Cardiac muscle cell (in vitro differentiated cells and primary cell): ENCODE measurements at places on chromosomes 13 and 19. TPM values are rescaled to one million over a fixed set of nuclear protein-coding genes. Genes with fewer than 3 reads are reported as not detected.

DNA sequence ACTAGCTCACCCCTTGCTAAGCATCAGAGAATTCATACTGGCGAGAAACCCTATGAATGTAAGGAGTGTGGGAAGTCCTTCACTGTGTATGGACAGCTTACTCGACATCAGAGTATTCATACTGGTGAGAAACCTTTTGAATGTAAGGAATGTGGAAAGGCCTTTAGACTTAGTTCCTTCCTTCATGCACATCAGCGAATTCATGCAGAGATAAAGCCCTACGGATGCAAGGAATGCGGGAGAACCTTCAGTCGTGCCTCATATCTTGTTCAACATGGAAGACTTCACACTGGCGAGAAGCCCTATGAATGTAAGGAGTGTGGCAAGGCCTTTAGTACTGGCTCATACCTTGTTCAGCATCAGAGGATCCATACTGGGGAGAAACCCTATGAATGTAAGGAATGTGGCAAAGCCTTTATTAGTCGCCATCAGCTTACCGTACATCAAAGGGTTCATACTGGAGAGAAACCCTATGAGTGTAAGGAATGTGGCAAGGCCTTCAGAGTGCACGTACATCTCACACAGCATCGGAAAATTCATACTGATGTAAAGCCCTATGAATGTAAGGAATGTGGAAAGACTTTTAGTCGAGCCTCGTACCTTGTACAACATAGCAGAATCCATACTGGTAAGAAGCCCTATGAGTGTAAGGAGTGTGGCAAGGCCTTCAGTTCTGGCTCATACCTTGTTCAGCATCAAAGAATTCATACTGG is 17.3 kb downstream of the ZNF30 start:
- DNase-seq: no peak

DNA sequence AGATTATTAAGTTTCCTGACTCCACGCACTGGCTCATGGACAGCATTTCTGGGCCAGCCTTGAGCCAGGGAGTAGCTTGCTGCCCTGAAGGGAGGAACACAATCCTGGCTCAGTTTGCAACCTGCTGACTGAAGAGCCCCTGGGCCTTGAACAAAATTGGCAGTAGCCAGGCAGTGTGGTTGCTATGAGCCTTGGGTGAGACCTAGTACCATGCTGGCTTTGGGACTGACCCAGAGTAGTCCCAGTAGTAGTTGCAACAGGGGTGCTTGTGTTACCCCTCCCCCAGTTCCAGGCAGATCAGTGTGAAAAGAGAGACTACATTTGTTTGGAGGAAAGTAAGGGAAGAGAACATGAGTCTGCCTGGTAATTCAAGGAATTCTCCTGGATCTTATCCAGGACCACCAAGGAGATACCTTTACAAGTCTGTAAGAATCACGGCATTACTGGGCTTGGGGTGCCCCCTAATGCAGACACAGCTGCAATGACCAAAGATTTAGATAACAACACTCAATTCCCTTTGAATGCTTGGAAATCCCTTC is 22.0 kb downstream of the ITGBL1 start:
- peak; percentile 12 for DNase-seq

C1QTNF9B gene
- total RNA-seq: 0.33 TPM in 1 of 2 replicates, not detected in the other

TPTE2 gene
- total RNA-seq: 0.24 TPM in 1 of 2 replicates, not detected in the other

CRB3 gene
- total RNA-seq: 0.99 and 2.9 TPM in 2 replicates

GRCh38 chr13:75341028-75341427 is 140.9 kb downstream of the TBC1D4 start:
- no peak for DNase-seq

DNA sequence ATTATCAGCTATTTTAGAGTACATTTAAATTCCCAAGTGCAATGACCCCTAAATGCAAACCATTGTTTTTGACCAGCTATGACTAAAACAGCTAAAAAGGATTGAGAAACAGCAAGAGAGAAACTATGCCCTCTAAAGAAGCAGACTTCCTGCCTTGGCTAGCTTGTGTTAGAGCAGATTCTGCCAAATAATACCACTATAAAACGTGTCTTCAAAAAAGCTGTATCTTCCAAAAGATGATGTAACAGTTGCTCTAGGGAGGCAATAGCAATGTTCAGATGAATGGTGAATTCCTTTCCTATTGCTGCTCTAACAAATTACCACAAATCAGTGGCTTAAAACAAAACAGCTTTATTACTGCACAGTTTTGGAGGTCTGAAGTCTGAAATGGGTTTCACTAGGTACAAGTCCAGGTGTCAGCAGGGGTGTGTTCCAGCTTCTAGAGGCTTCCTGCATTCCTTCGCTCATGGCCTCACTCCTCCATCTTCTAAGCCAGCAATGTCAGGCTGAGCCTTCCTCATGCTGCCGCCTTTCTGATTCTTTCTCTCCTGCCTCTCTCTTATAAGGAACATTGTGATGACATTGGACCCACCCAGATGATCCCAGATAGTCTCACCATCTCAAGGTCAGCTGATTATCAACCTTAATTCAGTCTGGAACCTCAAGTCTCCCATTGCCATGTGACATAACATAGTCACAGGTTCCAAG is 84.5 kb downstream of the LRRC63 start:
- no peak for DNase-seq

DNA sequence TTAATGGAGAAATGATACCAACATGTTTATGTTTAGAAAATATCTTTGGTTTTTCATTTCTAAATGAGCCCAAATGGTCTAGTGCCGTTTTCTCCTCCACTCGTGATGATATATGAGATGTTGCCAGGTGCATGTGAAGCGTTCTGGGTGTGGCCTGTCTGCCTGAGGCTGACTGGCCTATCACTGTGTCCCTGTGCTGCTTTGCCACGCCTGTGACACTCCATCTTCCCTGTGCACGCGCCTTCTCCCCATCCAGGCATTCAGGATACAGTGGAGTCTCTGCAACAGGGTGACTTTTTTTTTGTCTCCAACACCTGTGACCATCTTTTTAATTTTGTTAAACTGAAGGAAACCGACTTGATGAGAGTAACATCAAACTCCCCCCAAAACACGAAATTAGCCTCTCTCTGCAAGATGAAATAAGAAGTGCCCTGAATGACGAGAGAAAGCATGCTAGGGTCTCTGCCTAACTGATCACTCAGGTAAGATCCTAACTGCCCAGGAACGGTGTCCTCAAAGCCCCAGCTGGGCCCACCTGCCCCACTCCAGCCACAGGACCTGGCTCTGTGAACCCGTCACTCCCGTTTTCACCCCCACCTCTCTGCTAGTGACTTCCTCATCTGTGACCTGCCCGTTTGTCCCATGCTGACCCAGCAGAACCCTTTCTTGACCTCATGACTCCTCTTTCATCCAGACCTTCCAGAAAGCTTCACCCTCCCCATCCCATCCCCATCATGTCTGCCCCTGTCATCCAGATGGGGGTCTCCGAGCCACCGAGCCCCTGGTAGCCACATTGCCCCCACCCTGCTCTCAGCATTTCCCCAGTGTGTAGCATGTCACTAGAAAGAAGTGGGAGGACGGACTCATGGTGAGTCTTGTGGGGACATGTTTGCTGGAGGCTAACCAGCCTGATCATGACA is 33.2 kb upstream of the TFDP1 start:
- DNase-seq: no peak

ZNF616 gene
- 9.1 and 11.9 TPM in 2 replicates for total RNA-seq

DNA sequence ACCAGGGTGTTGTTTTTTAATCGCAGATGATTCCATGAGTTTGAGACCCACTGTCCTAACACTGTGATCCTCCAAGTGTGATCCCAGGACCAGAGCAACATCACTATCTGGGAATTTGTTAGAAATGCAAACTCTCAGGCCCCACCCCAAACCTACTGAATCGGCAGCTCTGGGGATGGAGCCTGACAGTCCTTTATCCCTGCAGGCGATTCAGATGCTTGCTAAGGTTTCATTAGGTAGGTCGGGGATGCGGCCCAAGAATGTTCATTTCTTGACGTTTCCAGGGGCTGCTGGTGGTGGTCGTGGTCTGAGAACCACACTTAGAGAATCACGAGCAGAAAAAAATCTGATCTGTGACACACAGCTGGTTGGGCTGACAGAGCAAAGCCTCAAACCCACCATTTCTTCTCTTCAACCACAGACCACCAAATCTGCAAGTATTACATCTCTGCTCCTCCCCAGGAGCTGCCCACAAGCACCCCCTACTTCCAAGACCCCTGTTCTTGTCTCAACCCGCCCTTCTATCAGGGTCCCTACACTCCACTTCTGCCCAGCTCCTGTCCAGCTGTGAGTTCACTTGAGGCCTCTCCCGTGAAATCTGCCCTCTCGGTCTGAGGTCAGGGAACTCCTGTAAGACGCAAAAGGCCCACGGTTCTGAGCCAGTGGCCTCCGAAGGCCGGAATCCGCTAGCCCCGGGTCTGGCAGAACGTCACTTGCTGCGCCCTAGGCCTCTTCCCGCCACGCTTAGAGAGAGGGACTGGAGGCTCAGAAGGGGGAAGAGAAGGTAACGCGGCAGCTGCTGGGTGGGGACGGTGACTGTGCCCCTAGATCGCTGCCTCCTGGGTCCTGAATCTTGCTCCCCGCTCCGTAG is 1.1 kb upstream of the FARP1 start:
- DNase-seq: peak; percentile 5

- peak; percentile 91 for DNase-seq
These were observed at the start of gene RASL11A for GRCh38 chr13:27270594-27271520. Gene RASL11A (plus strand): TSS chr13:27270830. CDS start chr13:27270945, 115 bp downstream.

DNA sequence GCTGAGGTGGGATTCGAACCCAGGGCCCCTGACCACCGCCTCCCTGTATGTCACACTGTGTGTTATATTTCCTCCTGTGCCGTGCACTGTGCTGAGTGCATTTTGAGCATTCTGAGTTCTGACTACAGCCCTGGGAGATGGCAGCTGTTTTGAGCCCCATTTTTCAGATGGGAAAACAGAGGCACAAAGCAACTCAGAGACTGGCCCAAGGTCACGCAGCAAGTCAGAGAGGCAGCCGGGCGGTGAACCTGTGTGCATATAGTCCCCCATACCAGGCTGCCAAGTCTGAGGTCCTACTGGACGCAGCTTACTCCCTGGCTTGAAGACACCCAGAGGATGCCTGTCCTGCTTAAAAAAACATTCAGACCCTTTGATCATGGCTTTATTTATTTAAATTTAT is 17.7 kb downstream of the MYH14 start:
- no peak for DNase-seq

DNA sequence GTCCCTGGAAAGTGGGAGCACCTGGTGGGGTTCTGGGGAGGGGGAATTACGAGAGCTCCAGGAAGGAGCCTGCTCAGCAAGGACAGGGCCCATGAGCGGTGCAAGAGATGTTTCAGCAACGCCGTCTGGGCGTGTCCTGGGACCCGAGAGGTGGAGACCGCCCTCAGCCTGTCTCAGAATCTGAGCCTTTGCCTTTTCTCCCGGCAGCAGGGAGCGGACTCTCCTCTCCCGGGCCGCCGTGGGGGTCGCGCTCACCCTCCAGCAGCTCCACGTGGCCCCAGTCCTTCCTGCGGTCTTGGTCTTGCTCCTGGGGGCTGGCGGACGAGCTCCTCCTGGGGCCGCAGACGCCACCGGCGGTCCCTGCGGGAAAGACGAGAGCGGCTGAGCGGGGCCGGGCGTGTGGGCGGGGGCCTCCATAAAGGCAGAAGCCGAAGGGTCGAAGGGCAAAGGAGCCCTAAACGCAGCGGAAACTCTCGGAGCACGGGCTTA is 714 bp downstream of the POLRMT start:
- DNase-seq: peak; percentile 60

DNA sequence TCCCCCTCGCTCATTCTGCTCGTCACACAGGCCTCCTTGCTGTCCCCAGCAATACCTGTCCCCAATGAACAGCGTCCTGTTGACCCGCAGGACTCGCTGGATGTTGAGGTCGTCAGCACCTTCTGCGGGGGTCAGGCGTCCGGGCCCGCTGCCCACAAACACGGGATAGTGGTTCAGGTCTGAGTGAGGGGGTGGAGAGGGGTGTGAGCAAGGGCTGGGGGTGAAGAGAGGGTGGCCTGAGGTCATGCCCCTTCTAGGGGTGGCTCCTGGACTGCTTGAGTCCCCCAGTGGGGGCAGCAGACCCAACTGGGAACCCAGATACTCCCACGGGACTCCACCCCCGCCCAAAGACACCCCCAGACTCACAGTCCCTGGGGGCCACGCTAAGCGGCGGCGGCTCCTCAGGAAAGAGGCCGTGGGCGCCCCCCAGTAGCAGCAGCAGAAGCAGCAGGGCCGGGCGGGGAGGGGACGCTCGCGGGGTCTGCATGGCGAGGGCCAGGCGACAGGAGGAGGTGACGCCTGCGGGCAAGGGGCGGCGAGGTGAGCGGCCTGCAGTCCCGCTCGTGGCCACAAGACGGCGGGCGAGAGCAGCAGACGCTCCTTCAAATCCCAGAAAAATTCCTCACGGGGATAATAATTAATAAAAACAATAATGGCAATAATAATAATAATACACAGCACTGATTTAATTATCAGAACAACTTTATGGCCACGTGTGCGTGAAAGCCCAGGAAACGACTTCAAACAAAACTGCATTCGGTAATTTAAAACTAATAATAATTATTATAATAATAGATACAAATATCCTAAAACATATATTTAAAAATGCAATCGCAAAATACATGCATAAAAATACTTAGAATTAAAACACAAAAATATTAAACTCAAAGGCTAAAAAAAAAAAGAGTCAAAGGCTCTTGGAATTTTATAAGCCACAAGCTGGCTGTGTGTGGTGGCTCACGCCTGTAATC is 1.2 kb downstream of the SEMA6B start:
- peak; percentile 34 for DNase-seq

DNA sequence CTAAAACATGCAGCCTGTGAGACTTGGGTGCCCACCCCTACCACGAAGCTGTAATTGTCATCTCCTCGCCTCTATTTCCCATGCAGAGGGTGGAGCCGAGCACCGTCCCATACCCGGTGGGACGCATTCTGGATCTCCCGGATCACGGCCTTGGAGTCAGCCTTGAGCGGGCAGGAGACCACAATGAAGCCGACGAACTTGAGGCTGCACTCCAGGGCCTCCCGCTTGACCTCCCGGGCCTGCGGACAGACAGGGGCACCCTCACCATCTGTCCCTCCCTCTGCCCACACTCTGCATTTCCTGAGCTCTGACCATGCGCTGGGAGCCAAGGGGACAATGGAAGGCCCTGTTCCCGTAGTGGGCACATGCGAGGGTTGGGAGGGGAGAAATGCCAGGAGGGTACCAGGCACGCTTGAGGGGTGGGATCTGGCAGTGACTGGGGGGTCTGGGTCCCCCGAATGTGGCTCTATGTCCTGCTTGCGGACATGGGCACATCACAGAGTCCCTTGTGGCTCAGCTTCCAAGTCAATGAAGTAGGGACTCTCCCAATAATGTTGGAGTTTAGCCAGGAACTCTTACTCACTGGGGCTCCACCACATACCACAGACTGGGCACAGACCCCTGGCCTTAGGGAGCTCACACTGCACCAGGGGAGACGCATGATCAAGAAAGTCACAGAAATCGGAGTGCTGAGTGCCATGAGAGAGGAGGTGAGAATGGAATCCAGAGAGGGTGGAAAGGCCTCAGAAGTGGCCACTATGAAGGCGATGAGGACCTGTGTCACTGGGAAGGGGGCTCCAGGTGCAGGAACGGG is 9.2 kb upstream of the GMIP start:
- peak; percentile 21 for DNase-seq

- peak; percentile 68 for DNase-seq
These were observed 937 bp upstream of the SPRY2 start for GRCh38 chr13:80341756-80342370.

GRCh38 chr19:5652261-5652660 is 28.1 kb downstream of the MICOS13 start:
- no peak for DNase-seq

SLC1A6 gene
- total RNA-seq: 0.63 and 1.4 TPM in 2 replicates

NOSIP gene
- 120 and 132 TPM in 2 replicates for total RNA-seq

GRCh38 chr13:100129605-100130004 is 40.7 kb downstream of the PCCA start:
- DNase-seq: no peak
